ENCODE measurements at places on chromosomes 7 and 10. TPM values are rescaled to one million over a fixed set of nuclear protein-coding genes. Genes with fewer than 3 reads are reported as not detected.

The CDH23 gene
- total RNA-seq, result 1.9 TPM

The GIMAP4 gene
- not detected for total RNA-seq

The ANTXRL gene
- total RNA-seq, result not detected

The ITGB8 gene
- 3.6 TPM for total RNA-seq

The CDC14C gene
- total RNA-seq, result not detected

The CALN1 gene
- 15.2 TPM for total RNA-seq
